Kasumi-1 (cell line): ENCODE measurements at places on chromosomes 6 and 20.

DNA sequence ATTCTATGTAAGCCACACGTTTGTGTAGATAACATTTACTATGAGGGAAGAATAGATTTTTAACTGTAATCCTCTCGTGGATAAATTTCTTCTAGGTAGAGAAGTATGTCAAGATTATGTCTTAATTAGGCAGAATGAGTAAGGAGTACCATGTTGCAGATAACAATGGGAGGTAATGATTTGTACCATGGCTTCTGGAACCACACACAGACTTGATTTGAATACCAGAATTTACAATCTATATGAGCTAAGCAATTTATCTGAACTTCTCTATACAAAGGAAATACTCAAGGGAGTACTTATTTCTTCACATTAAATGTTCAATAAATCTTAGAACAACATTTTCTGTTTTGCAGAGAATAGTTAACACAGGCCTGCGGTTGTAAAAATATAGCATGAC is 51.5 kb downstream of the RPS12 start:
- no peak for DNase-seq

GRCh38 chr6:50390416-50390815 is 322.9 kb upstream of the TFAP2D start:
- no peak for DNase-seq

- DNase-seq: no peak
These were observed 26.2 kb downstream of the E2F3 start for GRCh38 chr6:20427856-20428255.

DNA sequence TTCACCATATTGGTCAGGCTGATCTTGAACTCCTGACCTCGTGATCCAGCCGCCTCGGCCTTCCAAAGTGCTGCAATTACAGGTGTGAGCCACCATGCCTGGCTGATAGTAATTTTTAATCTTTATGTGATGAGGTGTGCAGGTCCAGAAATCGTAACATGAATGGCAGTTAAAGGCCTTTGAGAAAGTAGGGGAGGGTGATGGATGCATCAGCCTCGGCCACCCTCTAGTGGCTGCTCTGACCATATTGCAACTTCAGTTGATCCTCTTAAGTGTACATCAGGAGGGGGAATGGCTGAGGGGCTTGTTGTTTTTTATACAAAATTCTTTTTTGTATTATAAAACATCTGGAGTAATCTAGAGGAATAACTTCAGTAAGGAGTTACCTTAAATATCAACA is 193.0 kb downstream of the ZFAND3 start:
- DNase-seq: peak; percentile 54

- DNase-seq: no peak
These were observed 22.7 kb downstream of the ZDHHC14 start for GRCh38 chr6:157403686-157404051.

DNA sequence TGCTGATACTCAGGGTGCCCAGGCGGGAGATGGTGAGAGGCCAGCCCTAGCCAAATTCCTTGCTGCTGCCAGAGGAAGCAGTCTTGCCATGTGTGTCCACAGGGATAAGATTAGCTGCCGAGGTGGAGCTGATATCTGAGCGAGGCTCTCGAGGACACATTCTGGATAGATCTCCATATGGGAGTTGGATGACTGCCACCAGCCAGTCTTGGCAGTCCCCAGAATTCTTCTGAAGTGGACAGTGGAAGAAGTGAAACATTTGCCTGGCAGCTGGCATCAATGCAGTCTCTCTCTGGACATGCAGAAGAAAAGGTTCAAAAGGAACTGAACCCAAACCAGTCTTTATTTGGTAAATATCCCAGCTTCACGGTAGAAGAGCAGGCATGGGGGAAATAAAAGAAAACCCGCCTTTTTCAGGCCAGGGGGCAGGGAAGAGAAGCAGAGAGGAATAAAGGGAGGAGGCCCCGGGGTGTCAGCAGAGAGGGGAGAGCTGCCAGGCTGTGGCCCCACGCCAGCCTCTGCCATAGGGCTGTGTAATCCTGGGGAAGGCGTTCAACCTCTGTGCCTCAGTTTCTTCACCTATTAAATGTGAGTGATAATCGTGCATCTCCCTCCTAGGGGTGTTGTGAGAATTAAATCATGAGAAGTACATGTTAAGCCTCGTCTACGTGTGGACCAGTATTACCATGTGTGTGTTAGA is 3.7 kb upstream of the FUCA2 start:
- no peak for DNase-seq

GRCh38 chr20:58306421-58307261 is 2.9 kb upstream of the RAB22A start:
- DNase-seq: peak; percentile 62

DNA sequence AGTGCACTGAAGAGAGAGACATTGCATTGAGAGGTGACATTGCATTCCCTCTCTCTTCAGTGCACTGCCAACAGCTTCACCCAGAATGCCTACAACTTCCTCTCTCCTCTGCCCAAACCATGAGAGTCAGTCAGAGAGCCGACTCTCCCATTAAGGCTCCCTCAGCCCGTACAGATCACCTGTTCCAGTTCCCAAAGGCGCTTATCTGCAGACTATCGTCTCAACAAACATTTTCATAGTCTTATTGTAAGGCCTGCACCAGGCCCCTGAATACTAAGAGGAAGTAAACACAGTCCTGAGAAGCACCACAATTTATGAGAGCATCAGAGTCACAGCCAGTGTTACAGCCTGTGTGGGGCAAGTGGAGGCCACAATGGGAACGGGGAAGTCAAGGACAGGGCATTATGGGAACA is 53.7 kb downstream of the GFOD1 start:
- DNase-seq: peak; percentile 72

GRCh38 chr6:99514089-99514488 is 1.1 kb downstream of the USP45 start:
- peak; percentile 17 for DNase-seq

DNA sequence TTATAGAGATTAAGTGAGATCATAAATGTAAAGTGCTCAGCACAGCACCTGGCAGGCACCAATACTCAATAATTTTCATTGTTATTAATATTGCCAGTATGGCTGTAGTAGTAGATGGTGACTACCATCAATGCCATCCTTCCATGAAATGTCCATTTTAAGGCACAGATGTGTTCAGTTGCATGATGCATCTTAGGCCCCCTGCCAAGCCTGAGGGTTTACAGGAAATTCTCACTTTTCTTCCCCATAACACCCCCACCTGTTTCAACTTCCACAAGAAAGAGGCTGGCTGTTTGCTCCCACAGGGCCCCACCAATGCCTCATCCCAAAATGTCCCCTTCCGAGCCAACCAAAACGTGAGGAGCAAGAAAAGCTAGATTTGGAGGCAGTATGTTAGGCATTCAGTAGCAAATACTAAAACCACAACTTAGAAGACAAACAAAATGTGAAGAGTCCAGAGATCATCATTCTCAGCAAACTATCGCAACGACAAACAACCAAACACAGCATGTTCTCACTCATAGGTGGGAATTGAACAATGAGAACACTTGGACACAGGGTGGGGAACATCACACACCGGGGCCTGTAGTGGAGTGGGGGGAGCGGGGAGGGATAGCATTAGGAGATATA is 110.6 kb upstream of the NHSL1 start:
- DNase-seq: no peak

GRCh38 chr6:43328528-43328927 is 19.9 kb upstream of the CRIP3 start:
- no peak for DNase-seq
